DMS79 (cell line): ENCODE measurements at places on chromosomes 1 and 21.

- no peak for DNase-seq
Observed at GRCh38 chr1:193931356-193931755, 744.9 kb upstream of the B3GALT2 start.

GRCh38 chr1:113542221-113542701 is 151.9 kb downstream of the MAGI3 start:
- DNase-seq: no peak

- DNase-seq: no peak
Observed at GRCh38 chr1:197424380-197424779, 156.3 kb downstream of the CRB1 start.

GRCh38 chr1:12064073-12064969 is 1.2 kb downstream of the TNFRSF8 start:
- no peak for DNase-seq

DNA sequence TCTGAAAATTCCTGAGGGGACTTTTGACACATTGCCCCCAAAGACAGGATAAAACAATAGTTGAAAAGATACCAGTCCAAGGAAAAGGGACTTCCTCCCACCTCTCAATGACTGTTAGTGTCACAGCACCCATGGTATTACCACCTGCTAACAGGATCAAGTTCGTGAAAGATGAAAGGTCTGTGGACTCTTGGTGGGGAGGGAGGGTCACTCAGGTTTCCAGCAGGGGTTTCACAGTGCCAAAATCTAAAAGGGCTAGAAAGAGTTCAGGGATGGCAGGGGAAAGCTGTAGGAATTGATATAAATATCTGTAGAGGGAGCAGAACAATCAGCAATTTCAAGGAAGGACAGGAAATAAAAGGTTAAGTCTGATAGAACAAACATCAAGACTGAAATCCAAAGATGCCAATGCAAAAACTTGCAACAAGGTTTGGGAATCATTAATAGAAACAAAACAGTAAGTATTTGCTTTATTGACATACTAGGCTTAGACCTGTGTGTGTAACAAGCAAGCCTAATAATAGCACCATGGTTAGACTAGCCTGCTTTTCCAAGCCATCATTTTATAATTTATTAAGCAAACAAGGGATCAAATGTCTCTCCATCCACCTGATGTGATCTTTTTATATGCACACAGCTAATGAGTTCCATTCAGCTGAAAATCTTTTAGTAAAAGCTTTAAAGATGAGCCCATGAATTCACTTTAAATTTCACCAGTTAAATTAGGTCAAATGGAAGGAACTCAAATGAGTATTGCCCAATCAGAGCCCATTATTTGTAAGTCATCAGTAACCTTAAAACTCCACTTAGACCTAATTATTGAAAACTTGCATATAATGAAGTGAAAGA is 3.7 kb downstream of the MCL1 start:
- no peak for DNase-seq

- DNase-seq: no peak
Observed at GRCh38 chr1:11431941-11432507, 46.9 kb upstream of the DISP3 start.

DNA sequence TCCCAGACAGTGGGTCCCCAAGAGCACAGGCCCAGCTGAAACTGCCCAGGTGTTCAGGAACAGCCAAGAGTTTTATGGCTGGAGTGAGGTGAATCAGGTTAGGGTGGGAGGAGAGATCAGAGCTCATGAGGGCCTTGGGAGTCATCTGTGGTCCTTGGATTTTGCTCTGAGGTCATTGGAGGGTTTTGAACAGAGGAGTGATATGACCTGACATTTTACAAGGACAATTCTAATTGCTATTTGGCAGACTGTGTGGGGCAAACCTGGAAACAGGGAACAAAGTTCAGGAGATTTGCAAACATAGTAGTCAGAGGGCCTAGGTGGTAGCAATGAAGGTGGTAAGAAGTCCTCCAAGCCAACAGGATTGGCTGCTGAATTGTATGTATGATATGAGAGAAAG is 31.1 kb upstream of the LRRN2 start:
- no peak for DNase-seq

DNA sequence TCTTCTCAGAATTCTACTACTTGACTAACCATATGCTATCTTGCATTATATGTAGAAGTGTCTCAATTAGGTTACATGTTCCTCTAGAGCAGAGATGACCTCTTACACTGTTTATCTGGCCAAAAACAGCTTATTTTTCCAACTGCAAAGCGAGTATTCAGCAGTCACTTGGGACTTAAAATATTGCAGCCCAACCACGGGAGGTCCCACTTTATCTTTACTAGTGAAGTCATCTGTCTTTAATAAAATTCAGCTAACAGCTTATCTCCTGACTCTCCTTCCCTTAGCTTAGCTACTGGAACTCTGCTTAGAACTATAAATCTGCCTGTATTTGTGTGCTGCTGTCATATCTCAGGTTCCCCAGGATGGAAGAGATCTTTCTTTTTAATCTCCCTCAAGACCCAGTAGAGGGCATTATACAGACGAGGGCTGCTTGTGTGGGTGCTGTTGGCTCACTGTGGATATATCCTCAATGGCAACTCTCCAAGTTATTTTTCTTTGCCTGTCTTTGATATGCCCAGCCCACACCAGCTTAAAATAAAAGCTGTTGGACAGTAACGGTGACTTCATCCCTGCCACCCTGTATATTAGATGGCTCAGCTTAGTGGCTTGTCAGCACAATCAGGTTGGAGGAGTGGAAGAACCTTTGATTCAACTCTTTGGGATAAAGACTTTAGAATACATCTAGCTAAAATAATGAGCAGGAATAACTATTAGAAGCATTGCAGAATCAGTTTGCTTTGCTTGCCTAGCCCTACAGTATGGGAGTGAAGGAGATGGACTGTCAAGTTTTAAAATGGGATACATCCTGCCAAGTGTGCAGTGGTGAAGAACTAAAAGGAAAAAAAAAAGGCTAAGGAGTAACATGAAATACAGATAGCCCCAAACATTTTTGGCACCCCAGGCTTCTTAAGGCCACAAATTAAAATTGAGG is 9.6 kb downstream of the ENSA start:
- DNase-seq: no peak

GRCh38 chr1:234755449-234755863 is 145.5 kb upstream of the IRF2BP2 start:
- DNase-seq: peak; percentile 52

- DNase-seq: no peak
Observed at GRCh38 chr1:11796036-11796828, 9.5 kb downstream of the MTHFR start.

GRCh38 chr1:88191917-88192316 is 492.2 kb upstream of the PKN2 start:
- no peak for DNase-seq

- no peak for DNase-seq
Observed at GRCh38 chr1:54851936-54852524, 35.0 kb downstream of the DHCR24 start.

GRCh38 chr1:53517821-53518352 is 58.7 kb downstream of the DMRTB1 start:
- no peak for DNase-seq

DNA sequence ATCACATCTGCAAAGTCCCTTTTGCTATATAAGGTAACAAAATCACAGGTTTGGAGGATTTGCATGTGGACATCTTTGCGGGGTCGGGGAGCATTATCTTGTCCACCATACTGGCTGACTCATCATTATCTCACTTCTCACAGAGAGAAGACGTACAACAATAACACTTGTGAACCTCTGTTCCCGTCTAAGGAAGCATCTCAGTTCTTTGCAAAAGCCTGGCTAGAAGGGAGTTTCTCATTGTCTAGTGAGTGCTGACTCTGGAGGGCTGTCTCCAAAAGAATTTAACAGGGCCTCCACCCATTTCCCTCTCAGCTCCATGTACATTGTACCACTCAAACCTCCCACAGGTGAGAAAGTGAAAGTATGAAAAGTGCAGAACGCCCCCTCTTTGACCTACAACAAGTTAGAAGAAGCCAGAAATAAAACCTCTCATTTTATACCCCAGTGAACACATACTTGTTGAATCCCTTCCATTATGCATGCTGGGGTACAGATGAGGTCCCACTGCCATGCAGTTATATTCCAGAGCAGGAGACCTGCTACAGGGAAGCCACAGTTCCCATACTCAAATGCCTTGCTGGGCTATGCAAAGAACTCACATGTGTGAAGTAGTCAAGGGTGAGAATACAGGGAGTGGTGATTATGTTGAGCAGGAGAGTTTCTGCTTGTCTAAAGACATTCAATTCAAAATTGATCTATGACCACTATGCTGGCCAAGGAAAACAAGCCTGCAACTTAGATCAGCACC is 121.7 kb upstream of the PRDX6 start:
- no peak for DNase-seq

GRCh38 chr1:22387919-22388580 is 63.6 kb upstream of the ZBTB40 start:
- no peak for DNase-seq

DNA sequence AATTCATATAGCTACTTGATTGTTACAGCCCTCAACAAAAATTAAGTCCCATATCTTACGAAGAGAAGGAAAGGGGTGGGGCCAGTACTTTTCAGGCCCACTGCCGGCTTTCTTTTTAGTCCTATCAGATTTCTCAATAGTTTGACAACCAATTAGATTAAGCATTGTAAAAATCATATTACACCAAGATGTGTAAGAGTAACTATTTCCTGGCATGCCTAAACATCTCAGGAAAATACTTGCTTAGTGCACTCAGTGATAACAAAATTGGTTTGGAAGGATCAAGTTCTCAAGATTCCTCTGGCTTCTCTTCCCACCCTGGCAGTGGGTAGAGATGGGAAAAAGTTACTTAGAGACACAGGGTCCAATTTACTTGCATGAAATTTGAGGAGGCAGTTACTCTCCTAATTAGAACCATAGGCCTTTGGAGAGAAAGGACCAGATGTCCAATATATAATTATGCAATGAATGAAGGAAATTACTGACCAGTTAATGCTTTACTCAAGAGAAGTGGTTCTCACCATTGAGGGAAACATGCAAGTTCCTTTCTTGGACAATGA is 30.1 kb downstream of the STPG1 start:
- no peak for DNase-seq

GRCh38 chr1:9767964-9768668 is 55.6 kb downstream of the CLSTN1 start:
- DNase-seq: no peak

- no peak for DNase-seq
Observed at GRCh38 chr1:1050577-1051052, 23.5 kb downstream of the RNF223 start.

GRCh38 chr1:228367798-228368791 is 38.5 kb downstream of the TRIM11 start:
- DNase-seq: no peak
